Activated CD4-positive, alpha-beta T cell treated with anti-CD3 and anti-CD28 coated beads for 36 hours (primary cell): ENCODE measurements at places on chromosomes 7 and 10.
A peak's percentile ranks its signal among the peaks of the same experiment; 100 is the strongest.

GRCh38 chr7:136957391-136957790, 88.9 kb downstream of the CHRM2 start:
- DNase-seq: no peak

DNA sequence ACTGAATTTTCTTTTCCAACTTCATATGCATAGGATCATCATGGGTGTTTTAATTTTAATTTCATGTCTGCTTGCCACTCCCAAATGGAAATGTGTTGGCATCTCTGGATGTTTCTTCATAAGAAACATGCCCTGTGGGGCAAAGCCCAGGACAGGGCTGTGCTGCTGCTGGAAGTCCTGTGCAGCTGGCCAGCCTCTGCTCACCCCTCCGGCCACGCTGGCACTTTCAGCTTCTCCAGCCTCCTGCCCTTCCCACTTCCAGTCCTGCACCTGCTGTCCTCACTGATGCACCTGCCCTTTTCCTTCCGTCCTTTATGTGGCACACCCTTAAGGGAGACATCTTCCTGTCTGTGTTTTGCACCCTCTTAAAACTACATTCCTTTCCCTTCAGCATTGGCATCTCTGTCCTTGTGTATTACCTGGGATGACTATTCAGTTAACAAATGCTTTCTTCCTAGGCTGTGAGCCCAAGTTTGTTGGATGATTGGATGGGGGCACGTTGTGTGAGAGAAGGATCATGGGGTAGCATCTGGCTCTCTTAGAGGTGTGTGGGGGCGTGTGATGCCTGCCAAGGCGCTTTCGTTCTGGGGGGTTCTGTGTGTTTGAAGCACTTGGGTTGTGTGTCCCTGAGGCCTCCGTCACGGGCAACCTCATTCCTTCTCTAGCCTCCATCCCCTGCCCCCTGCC, 56.8 kb downstream of the TCF7L2 start:
- no peak for DNase-seq

DNA sequence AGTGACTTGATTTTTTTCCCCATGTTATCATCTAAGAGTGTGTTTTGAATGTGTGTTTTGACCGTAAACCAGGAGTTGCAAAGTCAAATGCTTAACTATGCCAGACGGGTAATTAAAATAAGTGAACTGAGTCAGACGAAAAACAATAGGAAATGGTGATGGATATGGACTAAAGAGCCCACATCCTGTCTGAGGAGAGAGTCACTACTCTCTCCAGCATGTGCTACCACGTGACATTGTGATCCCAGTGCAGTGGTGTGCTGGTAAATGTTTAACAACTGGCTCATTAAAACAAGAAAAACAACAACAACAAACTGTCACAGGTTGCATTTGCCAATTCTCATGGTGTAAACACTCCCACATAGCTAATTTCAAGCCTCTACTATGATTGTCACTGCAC, 164.3 kb downstream of the SUGCT start:
- peak; percentile 10 for DNase-seq

DNA sequence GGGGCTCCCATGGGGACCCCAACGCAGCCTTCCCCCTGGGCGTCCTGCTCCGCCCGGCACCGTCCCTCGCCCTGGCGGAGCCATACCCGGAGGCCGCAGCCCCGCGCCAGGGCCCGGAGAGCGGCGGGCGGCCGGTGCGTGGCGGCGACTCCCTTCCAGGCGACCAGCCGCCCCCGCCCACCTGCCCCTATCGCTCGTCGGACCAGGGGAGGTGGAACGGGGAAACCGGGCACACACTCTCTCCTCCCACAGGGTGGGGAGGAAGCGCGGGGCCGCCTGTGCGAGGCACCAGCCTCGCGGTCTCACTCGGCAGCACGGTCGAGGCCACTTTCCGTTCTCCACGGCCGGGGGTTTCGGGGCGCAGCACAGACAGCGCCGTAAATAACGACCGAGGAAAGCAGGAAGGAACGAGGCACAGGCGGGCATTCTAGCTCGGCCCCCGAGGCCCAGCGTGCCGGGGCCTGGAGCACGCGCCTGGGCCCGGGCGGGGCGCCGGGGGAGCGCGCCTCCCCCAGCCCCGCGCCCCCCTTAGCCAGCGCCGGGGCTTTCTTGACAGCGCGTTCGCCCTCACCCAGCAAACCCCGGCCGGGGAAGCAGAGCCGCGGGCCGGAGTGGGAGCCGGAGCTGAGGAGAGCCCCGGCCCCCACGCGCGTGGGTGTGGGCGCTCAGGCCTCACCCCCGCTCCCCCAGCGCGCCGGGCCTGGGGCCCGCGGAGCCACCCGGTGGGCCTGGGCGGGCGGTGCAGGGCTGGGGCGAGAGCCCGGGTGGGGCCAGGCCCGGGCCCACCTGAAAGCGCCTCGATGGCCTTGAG, 936 bp downstream of the IGF2BP3 start:
- peak; percentile 62 for DNase-seq

DNA sequence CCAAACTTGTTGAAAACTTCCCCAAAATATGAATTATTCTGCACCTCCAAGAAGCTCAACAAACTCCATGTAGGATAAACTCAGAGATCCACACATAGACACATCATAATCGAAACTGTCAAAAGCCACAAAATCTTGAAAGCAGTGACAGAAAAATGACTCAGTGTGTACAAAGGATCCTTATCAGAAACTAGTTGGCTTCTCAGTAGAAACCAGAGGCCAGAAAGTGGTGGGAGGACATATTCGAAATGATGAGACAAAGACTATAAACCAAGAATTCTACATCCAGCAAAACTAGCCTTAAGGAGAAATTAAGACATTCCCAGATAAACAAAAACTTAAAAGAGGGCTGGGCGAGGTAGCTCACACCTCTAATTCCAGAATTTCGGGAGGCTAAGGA, 38.5 kb downstream of the MCMBP start:
- DNase-seq: peak; percentile 35

GRCh38 chr7:38658921-38659320, 27.7 kb upstream of the AMPH start:
- DNase-seq: no peak

- no peak for DNase-seq
Observed at GRCh38 chr7:37825038-37825437, 23.4 kb upstream of the NME8 start.

DNA sequence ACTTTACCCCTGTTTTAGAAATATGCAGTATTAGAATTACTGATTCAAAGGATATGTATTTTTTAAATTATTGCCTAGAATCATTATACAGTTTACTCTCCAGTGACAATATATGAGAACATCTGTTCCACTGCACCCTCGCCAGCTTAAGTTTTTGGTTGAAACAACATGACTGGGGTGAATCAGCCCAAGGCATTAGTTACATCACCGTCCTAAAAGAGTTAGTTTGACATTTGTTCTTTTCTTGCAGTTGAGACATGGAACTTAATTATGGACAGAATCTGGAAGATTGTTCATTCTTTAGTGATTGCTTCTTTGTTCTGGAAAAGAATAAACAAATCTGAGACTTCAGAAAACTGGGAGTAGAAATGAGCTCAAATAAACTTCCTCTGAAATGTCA, 167.3 kb upstream of the DKK1 start:
- no peak for DNase-seq

DNA sequence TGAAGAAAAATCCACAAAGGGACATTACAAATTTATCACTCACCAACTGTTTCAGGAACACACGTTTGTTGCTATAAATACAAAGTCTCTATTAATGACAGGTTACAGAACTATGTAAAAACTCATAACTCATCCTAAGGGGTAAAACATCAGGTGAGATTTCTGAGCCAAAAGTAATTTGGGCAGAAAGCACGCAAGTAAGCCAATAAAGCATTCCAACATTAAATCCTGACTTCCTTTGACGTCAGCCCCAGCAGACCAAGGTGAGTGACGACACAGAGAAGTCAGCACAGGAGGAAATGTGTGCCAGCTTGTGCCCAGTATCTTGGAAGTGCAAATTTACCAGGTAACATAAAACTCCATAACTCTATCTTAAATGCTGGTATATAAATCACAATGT, 45.7 kb downstream of the IMMP2L start:
- no peak for DNase-seq

- no peak for DNase-seq
Observed at GRCh38 chr7:134875867-134876266, 96.4 kb downstream of the CALD1 start.

DNA sequence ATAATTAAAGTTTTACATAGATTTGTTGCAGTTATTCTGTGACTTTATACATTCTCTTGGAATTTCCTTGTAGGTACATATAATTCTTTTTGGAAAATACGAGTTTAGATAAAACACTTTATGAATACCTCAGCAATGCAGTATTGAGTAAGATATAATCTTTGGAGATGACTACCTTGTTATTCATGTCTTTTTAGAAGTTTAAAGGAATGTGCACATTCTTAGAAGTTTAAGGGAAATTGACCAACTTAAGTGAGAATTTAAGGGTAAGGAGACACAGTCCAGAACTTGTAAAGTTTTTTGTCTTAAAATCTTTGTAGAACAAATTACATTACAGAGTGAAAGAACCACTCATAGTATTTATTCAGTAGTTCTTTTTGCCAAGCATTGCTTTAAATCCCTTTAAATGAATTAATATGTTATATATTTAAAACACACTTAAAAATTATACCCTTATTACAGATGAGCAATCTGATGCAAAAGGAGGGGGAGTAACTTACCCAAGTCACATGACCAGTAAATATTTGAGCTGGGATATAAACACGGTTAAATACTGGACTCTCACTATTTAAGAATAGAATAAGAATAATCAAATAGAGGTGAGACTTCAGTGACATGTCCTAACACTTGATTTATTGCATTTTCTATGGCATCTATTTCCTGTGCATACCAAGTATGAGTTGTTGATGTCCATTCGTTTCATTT, 139.5 kb upstream of the FERD3L start:
- DNase-seq: no peak

DNA sequence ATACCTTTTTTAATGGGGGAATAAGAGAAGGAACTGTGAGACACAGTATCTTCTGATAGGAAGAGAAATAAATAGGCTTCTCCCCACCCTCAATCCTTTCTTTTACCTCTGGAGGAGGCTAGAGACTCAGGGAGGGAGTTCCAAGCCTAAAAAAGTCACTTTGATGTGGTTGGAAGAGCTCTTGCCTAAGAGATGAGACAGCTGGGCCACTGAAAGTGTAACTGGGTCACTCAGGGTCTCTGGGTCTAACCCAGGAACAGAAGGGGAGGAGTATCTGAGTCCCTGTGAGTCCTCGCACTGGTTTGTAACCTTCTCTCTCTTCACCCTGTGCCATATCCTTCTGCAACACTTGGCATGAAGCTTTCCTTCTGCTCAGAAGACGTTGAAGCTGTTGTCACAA, 222.9 kb upstream of the AGK start:
- DNase-seq: no peak

DNA sequence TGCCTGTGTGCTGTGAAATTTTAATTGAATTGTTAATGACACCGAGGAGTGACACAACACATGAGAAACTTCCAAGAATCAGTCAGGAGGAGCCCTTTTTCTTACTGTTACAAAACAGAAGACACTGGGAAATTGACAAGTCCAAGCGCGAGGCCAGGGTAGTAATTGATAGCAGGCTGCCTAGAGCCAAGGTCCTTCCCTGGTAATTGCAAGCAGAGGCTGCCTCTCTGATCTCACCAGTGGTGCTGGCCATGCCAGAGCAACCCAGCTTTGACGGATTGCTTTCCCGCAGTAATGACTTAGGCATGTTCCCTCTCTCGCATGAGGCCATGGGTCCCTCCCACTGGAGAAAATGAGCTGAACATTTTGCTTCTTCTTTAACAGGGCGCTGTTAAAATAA, 111.5 kb downstream of the LRMDA start:
- DNase-seq: no peak

DNA sequence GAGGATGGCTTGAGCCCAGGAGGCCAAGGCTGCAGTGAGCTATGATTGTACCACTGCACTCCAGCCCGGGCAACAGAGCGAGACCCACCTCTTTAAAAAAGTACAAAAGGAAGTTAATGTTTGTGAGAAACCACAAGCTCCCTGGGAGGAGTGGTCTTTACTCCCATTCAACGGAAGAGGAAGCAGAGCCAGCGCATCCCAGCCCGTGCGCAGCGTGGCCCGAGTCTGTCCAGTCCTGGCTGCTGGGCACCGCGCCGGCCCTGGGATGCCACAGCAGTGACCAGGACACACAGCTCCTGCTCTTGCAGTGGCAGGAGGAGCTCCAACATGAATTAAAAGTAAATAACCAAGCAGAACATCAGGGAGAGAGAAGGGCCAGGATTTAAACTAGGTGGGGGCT, 68.4 kb downstream of the ELFN1 start:
- no peak for DNase-seq

GRCh38 chr7:125930848-125931247, 1001.2 kb upstream of the POT1 start:
- DNase-seq: no peak

GRCh38 chr7:38393874-38394273, 120.4 kb upstream of the TARP start:
- no peak for DNase-seq

- DNase-seq: no peak
Observed at GRCh38 chr10:114402871-114403540, 1.3 kb downstream of the AFAP1L2 start.

- no peak for DNase-seq
Observed at GRCh38 chr10:49285232-49285631, 13.7 kb upstream of the C10orf71 start.

DNA sequence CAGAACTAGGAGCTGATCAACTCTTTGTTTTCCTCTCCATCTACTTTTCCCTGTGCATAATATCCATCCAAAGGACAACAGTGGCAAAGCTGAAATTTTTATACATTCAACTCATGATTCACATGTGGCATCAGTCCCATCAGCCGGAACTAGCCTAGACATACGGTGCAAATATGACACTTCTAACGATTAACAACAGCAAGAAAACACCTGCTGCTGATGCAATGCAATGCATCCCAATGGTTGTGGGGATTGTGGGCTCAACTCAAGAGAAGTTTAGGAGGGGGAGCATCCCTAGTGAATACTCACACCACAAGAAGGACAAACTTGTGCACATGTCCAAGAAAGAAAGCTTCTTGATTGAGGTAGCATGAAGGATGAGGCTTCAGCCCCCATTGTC, 20.5 kb upstream of the STK17A start:
- no peak for DNase-seq

DNA sequence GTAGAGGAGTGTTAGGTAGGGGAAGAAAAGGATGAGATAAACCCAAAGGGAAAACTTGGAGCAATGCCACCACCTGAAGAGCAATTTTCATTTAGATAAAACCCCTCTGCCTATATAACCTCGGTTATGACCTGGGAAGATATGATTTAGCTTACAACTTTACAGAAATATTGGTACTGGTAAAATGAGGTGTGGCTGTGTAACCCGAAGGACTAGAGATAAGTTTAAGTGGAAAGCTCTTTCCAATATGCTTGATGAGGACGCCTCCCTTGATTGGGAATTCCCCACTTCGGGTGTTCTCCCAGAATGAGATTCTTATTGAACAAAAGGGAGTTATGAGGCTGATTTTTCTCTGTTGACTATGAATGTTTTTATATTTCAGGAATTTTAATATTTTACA, 109.5 kb upstream of the CDK6 start:
- DNase-seq: no peak
